ENCODE measurements at places on chromosomes 11 and 22.

- DNase-seq: no peak
Measured at GRCh38 chr11:369336-370018, at the start of gene B4GALNT4. Gene B4GALNT4 (plus strand): TSS chr11:369499. CDS start chr11:369804, 305 bp downstream.

DNA sequence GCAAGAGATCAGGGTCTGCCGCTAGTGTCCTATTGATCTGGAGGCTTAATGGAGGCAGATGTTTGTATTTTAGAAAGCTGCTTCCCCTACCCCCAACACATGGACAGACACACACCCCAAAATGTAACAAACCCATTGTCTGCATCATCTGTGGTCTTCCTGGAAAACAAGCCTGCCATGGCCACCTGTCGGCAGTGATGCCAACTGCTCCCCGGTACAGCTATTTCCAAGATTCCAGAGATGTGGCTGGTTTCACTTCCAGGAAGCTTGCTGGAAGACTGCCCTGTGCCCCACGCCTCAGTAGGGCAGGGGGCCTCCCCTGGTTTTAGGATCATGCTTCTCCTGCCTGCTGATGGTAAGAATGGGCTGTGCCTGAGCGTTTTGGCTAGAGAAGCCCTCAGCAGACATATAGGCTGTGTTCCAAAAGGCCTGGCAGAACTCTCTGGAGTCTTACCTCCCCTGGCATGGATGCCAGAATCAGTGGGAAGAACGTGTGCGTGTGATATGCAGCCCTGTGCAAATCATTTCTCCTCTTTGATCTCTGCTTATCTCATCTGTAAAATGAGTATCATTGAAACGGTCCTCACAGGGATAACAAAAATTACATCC lies 108.6 kb downstream of the FBXO7 start:
- peak; percentile 8 for DNase-seq

- DNase-seq: no peak
Measured at GRCh38 chr11:124725719-124726105, 14.0 kb upstream of the NRGN start.

GRCh38 chr22:35337932-35338331 lies 38.2 kb downstream of the TOM1 start:
- DNase-seq: no peak

- no peak for DNase-seq
Measured at GRCh38 chr11:119839476-119840133, 110.6 kb upstream of the NECTIN1 start.

DNA sequence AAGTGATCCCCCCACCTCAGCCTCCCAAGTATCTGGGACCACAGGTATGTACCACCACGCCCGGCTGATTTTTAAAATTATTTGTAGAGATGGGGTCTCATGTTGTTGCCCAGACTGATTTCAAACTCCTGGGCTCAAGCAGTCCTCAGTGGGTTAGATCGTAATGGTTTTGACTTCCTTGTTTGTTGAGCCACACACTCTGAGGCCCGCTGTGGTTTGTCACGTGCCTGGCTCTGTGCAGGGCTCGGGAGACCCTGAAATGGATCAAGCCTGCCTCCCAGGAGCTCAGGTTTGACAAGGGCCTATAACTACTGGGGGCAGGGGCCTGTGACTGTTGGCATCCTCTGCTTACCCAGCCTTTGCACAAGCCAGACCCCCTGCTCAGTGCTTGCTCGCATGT lies 68.1 kb downstream of the MPPED1 start:
- no peak for DNase-seq

- DNase-seq: no peak
Measured at GRCh38 chr11:76185511-76185910, 20.8 kb downstream of the WNT11 start.

All from suprapubic skin (tissue), 4 donors.